ENCODE measurements at places on chromosomes 1 and 21. TPM values are rescaled to one million over a fixed set of nuclear protein-coding genes. Genes with fewer than 3 reads are reported as not detected.

Gene RAP1GAP
- 37.7 TPM for total RNA-seq

Gene TMPRSS15
- total RNA-seq, result not detected

Gene VANGL2
- 20.9 TPM for total RNA-seq

Gene NUP210L
- 0.04 TPM for total RNA-seq

Gene SHE
- total RNA-seq, result not detected

Gene SLC5A3
- 18.4 TPM for total RNA-seq

Gene RNF186
- total RNA-seq, result not detected

Gene TRAF3IP3
- total RNA-seq, result 1.6 TPM

Gene PRCC
- 125 TPM for total RNA-seq

Gene EDARADD
- 0.52 TPM for total RNA-seq

Gene FCRL5
- total RNA-seq, result not detected

Gene GPR52
- 0.90 TPM for total RNA-seq

Gene SLC44A3
- total RNA-seq, result not detected

Gene CFHR4
- total RNA-seq, result not detected

Gene ZNF670
- total RNA-seq, result 6.5 TPM

Gene HSD11B1
- total RNA-seq, result not detected

Gene FAM43B
- not detected for total RNA-seq

Data from A673 (cell line).